ENCODE measurements at places on chromosomes 6 and 20.

DNA sequence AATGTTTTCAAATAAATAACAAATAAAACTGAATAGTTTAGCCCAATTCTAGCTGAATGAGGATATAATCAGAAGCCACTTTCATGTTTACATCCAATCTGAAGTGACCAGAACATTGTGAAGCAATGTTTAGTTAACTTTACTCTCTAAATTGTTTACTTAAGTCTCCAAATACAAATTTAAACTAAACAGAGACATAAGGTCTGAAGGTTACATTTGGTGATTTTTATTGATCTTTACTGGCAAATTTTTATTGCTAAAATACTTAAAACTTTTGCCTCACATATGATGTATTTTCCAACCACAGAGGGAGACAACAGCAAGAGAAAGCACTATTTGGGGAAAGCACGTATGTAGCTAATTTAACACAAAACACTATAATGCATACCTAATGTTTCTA is 106.8 kb upstream of the THEMIS start:
- H3K27me3 ChIP-seq = peaks cover 6% of the 10 kb centered on the region
- DNase-seq = no peak

DNA sequence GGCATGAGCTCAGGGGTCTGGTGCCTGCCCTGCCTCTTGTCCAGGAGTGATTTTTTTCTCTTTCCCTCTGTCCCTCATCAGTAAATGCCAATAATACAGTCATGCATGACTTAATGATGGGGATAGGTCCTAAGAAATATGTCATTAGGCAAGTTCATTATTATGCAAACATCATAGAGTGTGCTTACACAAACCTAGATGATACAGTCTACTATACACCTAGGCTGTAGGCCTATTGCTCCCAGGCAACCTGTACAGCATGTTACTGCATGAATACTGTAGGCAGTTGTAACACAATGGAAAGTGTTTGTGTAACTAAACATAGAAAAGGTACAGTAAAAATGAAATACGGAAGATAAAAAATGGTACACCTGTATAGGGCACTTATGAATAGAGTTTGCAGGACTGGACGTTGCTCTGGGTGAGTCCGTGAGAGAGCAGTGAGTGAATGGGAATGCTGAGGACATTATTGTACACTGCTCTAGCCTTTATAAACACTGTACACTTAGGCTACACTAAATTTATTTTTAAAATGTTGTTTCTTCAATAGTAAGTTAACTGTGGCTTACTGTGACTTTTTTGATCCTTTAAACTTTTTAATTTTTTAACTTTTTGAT is 22.1 kb downstream of the PBOV1 start:
- no peak overlapping the region for H3K27ac ChIP-seq
- H3K4me3 ChIP-seq = no peak overlapping the region
- peaks cover 12% of the 10 kb centered on the region for H3K27me3 ChIP-seq
- no peak for DNase-seq
- no peaks in the 10 kb centered on the region for H3K4me1 ChIP-seq

GRCh38 chr6:50992704-50993625 is 174.3 kb downstream of the TFAP2B start:
- no peaks in the 10 kb centered on the region for H3K4me1 ChIP-seq
- no peak for DNase-seq
- H3K27ac ChIP-seq = no peak overlapping the region
- no peaks in the 10 kb centered on the region for H3K36me3 ChIP-seq

DNA sequence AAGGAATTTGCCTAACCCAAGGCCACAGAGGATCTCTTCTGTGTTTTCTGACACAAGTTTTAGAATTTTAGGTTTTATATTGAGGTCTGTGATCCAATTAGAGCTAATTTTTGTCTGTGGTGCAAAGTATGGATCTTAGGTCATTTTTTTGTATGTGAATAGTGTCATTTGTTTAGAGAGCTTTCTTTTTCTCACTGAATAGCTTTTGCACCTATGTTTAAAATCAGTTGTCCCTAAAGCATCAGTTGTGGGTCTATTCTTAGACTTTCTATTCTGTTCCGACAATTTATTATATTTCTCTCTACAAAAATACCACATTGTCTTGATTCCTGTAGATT is 341 bp upstream of the MCM9 start:
- peak overlapping the region; percentile 89 for H3K4me3 ChIP-seq
- H3K27ac ChIP-seq = peak overlapping the region; percentile 91
- no peaks in the 10 kb centered on the region for H3K27me3 ChIP-seq
- H3K36me3 ChIP-seq = peaks cover 18% of the 10 kb centered on the region

DNA sequence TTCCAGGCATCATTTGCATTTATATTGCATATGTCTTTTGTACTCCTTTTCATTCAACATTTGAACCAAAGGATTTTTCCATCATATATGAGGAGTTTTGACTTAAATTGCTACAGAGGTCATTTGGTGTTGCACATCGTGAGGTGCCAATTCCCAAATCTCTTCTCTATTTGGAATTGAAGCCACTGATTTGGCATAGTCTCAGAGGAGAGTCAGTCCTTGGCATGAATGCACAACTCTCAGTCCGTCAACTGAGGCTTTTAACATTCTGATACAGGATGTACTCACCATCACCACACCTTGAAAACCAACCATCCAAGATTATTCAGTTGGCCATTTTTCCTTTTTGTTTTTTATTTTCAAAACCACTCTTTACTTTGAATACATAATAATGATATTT is 31.1 kb upstream of the SYNDIG1 start:
- no peaks in the 10 kb centered on the region for H3K4me1 ChIP-seq
- DNase-seq = no peak
- no peak overlapping the region for H3K27ac ChIP-seq
- H3K4me3 ChIP-seq = no peak overlapping the region

GRCh38 chr20:21665687-21666446 is 39.6 kb upstream of the PAX1 start:
- H3K27ac ChIP-seq = no peak overlapping the region
- H3K36me3 ChIP-seq = no peaks in the 10 kb centered on the region
- H3K27me3 ChIP-seq = no peaks in the 10 kb centered on the region
- DNase-seq = no peak

DNA sequence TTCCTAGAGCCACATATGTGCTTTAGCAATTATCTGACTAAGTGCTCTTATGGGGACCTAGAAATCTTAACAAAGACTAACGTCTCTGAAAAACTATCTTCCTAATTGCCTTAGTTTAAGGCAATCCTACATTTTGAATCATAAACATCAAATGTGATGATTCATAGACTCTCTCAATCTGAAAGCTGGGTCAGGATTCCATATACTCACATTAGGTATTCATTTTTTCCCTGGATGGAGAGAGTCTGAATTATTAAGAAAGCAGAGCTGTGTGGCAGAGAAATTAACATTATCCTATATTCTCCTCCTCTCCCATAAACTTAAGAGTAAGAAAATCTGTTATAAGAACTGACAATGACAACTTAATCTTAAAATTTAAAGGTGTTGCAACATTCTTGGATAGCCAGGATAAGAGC is 1.6 kb upstream of the PRL start:
- H3K36me3 ChIP-seq = no peaks in the 10 kb centered on the region
- H3K27ac ChIP-seq = no peak overlapping the region
- no peaks in the 10 kb centered on the region for H3K27me3 ChIP-seq
- no peak for DNase-seq
- H3K4me1 ChIP-seq = no peaks in the 10 kb centered on the region
- H3K4me3 ChIP-seq = no peak overlapping the region

- H3K27ac ChIP-seq = no peak overlapping the region
- H3K36me3 ChIP-seq = peaks cover 3% of the 10 kb centered on the region
- H3K4me3 ChIP-seq = no peak overlapping the region
- DNase-seq = no peak
- H3K27me3 ChIP-seq = no peaks in the 10 kb centered on the region
Measured at GRCh38 chr6:144657691-144658090, 372.6 kb downstream of the UTRN start.

- no peak for DNase-seq
- H3K4me1 ChIP-seq = no peaks in the 10 kb centered on the region
- H3K27ac ChIP-seq = no peak overlapping the region
- no peak overlapping the region for H3K4me3 ChIP-seq
Measured at GRCh38 chr6:124530926-124531325, 431.3 kb upstream of the RNF217 start.

DNA sequence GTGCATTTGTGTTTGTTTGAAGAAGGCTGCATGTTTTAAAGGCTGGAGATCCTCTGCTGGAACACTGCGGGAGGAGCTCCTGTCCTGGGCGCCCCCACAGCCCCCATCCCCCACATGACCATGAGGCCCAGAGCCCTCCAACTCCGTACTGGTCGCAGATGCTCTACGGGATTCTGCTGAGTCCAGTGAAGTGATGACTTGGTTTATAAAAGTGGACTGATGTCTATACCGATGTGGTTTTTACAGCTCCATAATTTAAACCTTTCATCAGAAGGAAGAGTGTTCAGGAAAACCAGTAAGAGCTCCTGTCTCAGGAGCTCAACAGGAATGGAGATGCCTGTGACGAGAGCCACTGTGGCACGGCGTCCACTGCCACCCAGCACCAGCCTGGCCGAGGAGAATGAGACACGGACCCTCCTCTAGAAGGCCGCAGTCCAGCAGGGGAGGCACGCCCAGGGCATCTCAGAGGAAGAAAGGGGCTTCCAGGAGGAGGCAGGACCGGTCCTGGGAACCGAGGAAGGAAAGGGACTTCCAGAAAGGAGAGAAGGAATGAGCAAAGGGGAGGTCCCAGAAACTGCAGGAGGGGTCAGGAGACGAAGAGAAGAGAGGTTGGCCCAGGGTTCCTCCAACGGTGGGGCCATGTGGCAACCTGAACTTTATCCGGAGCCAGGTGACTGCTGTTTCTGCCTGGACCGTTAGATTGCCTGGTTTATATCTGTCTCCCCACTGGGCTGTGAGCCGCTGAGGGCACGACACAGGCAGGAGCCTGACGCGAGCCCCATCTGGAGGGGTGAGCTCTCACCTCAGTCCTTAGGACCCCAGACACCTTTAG is 26.9 kb downstream of the BFSP1 start:
- peak overlapping the region; percentile 86 for H3K27ac ChIP-seq
- DNase-seq = no peak
- peak overlapping the region; percentile 90 for H3K4me3 ChIP-seq
- no peaks in the 10 kb centered on the region for H3K36me3 ChIP-seq

- no peak overlapping the region for H3K27ac ChIP-seq
- no peak overlapping the region for H3K4me3 ChIP-seq
- H3K36me3 ChIP-seq = no peaks in the 10 kb centered on the region
- no peaks in the 10 kb centered on the region for H3K27me3 ChIP-seq
Measured at GRCh38 chr6:64034291-64034690, 398.7 kb downstream of the PHF3 start.

DNA sequence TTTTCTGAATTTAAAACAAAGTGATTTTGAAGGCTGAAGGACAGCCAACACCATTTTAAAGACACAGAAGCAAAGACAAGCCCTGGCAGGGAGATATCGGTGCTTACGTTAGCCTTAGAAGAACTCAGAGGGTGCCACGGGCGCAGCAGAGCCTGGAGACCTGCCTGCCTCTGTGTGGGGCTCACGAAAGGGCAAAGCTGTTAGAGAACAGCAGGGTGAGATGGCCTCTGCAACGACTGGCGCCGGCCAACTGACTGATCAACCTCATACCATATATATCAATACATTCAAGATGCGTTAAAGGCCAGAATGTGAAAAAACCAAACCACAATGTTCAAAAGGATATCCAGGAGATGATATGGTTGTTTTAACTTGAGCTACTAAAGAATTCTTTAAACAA is 151.0 kb upstream of the RPS6KA2 start:
- no peak overlapping the region for H3K27ac ChIP-seq
- H3K4me3 ChIP-seq = no peak overlapping the region
- H3K27me3 ChIP-seq = peaks cover 2% of the 10 kb centered on the region
- DNase-seq = no peak

DNA sequence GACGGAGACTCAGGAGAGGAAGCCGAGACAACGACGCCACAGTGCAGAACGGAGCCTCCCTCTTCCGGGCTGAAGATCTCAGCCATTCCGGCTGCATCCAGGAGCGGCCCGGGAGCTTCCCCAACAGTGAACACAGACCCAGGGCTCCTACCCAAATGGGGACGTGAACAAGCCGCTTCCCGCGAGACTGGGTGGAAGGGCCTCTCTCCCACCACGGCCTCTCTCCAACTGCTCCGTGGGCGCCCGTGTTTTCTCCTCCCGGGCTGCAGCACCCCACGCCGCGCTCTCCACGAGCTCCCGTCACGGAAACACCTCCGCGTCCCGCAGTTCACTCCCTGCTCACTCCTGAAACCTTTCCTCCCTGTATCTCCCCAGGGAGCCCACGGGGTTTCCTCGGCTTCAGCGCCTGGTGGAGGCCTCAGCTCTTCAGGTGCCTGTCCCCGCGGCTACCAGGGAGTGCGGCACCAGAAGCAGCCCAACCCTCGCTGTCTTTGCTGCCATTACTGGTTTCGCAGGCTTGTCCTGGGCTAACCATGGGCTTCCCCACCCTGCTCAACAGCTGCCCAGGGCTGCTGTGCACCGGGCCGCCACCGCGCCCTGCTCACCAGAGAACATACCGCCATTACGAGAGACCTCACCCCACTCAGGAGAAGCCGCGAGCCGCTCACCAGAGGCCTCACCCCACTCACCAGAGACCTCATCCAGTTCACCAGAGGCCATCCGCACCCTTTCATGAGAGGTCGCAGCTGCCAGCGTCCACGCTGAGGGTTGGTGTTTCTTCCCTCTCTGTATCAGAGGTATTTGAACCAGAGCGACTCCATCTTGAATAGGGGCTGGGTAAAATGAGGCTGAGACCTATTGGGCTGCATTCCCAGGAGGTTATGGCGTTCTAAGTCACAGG is 922.8 kb downstream of the QKI start:
- no peak for DNase-seq
- no peaks in the 10 kb centered on the region for H3K4me1 ChIP-seq
- H3K27ac ChIP-seq = no peak overlapping the region
- H3K36me3 ChIP-seq = no peaks in the 10 kb centered on the region
- no peak overlapping the region for H3K4me3 ChIP-seq

DNA sequence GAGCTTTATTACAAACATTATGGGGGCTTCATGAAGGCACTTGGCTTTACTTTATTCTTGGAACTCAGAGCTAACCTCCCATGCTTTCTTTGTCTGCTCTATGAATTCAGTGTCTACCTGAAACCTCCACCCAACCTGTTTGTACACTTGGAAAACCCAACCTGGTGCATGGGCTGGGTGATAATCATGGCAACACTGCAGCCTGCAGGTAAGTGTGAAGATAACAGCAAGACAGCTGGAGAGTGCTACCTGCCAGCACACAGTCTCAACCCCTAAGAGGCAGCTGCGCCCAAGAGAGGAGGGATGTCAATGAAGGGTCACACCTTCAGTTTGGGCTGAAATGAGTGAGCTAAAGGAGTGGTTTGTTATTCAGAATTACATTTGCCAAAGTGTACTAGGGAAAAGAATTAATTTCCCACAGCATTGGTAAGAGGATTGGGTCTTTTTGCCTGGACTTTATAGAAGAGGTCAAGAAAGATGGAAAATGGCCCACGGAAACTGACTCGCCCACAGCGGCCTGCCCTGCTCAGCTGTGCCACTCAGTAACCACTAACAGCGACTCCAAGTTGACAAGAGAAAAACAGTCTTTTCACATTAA is 24.4 kb downstream of the FOXQ1 start:
- H3K27me3 ChIP-seq = peaks cover 15% of the 10 kb centered on the region
- no peak overlapping the region for H3K4me3 ChIP-seq
- no peak for DNase-seq
- H3K4me1 ChIP-seq = no peaks in the 10 kb centered on the region
- H3K27ac ChIP-seq = no peak overlapping the region

GRCh38 chr20:12970372-12970821 is 38.4 kb upstream of the SPTLC3 start:
- no peaks in the 10 kb centered on the region for H3K36me3 ChIP-seq
- no peaks in the 10 kb centered on the region for H3K4me1 ChIP-seq
- H3K27me3 ChIP-seq = peaks cover 2% of the 10 kb centered on the region
- H3K27ac ChIP-seq = no peak overlapping the region
